ENCODE measurements at places on chromosomes 12 and 14.

GRCh38 chr12:26204612-26205289 is 9.4 kb downstream of the SSPN start:
- DNase-seq = no peak

DNA sequence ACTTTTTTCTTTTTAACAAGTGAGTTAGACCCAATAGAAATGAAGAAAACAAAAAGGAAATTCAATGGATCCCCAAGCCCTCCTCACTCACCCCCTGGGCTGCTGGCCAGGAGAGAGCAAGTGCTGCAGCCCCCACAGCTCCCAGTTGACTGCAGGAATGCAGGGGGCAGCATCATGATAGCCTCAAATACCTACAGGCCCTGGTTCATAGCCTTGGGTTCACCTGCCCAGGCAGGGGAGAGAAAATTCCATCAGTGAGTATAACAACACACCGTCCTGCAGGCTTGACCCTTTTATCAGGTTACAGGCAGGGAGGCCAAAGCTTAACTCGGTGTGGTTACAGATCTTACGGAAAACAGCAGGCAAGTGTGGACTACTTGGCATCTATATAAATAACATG is 76.3 kb downstream of the PHLDA1 start:
- no peak for DNase-seq

- no peak for DNase-seq
Measured at GRCh38 chr14:24965578-24965933, 84.4 kb downstream of the STXBP6 start.

DNA sequence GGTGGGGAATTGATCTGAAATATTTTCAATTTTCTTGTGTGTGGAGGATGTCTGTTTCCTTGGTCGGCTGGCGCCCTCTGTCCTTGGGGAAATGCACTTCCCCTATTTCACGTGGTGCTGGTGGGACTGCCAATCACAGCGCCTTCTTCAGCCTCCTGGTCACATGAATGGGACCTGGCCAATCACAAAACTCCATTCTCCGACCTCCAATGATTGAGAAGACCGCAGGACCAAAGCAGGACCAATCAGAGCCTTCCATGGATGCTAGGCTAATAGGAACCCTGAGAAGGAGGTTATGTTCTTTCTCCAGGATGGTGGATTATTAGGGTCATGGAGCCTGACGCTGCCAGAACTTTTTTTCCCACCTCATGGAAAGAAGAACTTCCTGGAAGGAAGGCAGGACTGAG is 188.7 kb downstream of the TTC8 start:
- DNase-seq = no peak

GRCh38 chr14:104184506-104184905 is 46.1 kb downstream of the KIF26A start:
- no peak for DNase-seq

GRCh38 chr14:92673601-92674150 is 74.8 kb downstream of the LGMN start:
- DNase-seq = no peak
